COR-L47 (cell line): ENCODE measurements at places on chromosomes 6 and 20.

- DNase-seq, result no peak
Observed at GRCh38 chr6:16873698-16874097, 112.4 kb upstream of the ATXN1 start.

DNA sequence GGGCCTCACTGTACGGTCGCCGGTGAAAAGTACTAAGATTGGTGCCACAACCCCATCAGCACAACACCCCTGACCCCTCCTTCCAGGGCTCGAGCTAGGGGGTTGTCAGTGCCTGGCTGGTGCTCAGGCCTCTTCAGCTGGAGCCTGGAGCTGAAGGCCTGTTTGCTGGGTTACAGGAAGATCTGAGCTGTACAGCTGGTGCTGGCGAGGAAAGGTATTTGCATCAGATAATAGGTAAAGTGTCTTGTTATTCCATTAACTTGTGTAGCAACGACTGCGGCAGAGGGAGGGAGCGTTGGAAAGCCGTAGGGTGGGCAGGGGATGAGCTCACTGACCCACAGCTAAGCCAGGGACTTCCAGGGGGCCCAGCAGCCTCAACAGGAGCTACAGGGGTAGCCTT is 15.8 kb upstream of the SIRPA start:
- no peak for DNase-seq

DNA sequence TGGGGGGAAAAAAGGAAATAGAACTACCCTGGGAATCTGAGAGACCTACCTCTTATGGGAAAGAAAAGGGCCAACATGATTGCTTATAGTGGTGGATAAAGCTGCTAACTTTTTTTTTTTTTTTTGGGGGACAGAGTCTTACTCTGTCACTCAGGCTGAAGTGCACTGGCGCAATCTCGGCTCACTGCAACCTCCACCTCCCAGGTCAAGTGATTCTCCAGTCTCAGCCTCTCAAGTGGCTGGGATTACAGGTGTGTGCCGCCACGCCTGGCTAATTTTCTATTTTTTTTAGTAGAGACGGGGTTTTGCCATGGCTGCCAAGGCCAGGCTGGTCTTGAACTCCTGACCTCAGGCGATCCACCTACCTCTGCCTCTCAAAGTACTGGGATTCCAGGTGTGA is 39.5 kb upstream of the TBC1D22B start:
- no peak for DNase-seq

DNA sequence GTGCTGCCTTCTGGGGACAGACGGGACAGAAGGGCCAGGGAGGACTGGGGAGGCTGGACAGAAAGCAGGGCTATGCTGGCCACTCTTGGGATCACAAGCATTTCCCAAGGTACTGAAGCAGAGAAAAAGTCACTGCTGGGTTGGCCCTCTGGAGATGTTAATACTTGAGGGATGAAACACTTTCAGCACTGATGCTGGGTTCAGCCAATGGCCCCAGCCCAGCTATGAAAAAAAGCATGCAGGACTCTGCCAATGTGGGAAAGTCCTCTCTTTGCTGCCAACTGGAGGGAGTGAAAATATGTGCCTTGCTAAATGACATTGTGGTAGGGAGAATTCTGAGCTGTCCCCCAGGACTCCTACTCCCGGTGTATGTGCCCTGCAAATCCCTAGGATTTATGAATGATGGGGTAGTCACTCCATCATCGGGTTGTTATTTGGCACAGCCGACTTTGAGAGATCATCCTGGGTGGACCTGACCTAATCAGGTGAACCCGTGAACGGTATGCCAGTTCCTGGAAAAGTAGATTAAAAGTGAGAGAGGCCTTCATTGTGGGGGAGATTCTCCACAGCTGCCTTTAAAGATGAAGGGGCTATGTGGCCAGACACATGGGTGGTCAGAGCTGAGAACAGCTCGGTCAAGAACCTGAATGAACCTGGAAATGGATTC is 119.9 kb upstream of the TRAF3IP2 start:
- no peak for DNase-seq

DNA sequence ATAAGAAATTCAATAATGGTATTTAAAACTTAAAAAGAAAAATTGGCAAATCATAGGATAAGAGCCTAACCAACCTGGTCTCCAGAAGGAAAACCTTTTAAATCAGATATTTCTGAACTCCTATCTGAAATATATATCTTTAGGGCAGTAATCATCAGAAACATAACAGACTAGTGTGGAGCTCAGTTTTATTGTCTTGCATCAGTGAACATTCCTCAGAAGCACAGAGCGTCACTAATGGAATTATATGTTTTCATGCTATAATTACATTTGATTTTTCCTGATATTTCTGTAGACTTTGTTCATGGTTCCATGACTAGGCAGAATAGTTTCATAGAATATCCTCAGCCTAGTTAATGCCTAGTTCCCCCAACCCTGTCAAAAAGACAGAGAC is 262.2 kb downstream of the EYA4 start:
- no peak for DNase-seq

DNA sequence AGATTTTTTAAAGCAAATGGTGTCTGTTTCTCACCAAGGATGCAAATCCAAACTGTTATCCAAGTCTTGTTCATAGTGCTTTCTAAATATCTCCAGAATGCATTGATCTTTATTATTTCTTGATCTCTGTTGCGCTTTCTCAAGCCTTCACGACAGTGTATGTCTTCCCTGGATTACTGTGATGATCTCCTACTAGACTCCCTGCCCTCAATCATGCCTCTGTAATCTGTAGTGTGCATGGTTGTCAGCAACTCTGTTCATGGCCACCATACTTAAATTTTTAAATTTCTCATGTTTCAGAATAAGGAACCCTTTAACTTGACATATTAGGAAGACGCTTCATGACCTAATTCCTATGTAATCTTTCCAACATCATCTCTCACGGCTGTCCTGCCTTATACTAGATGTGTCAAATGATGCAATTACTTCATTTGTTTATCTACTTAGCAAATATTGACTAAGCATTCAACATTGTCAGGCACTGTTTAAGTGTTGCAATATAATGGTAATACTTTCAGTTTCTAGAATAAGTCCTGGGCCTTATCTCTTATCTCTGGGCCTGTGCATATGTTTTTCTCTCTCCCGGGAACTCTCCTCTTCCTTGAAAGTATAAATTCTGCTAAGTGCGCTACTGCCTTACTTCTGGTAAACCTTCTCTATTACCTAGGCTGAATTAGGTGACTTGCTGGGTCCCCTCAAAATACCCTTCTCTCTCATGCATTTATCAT is 25.6 kb upstream of the AHI1 start:
- DNase-seq, result no peak

- DNase-seq, result no peak
Observed at GRCh38 chr6:95120984-95121383, 456.4 kb upstream of the MANEA start.

DNA sequence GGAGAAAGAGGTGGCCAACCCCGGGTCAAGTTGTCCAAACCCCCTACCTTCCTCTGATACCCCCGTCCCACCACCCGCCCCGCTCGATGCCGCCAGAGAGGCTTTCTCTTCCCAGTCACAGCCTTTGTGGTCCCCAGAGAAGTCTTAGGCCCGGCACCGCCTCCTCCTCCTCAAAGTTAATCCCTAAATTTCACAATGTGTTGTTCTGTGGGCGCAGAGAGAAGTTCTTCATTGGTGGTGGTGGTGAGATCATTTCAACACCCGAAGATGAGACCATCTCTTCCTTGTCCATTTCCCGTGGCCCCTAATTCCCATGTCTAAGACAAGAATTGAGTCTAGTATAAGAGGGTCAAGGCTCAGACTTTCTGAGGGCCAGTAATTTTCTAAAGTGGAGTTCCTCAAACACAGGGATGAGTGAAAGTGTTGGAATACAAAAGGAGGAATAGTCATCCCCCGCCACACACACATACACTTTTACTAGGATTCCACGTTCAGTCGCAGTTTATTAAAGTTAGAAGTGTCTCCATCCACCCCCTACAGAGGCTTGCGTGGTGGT is 10.4 kb downstream of the TRIM31 start:
- no peak for DNase-seq

- DNase-seq, result no peak
Observed at GRCh38 chr6:166619912-166620311, 7.1 kb downstream of the RPS6KA2 start.

GRCh38 chr20:1720845-1721475 is 63.4 kb upstream of the SIRPG start:
- DNase-seq, result no peak

DNA sequence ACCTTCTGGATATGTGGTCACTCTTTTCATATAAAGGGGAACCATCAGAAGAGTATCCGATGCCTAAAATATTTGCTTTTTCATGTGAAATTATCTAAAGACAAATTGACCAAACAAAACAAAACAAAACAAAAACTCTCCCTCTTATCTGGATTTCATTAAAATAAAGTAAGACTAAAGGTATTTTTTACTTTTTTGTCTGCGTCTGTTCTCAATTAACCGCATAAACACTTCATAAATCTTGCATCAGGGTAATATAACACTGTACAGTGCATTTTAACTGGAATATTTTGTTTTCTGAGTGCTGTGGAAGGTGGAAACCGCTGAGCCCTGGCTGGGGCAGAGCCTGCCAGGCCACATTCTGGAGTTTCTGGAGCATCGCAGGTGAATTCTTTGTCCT is 234.1 kb upstream of the ZFP64 start:
- DNase-seq, result no peak

DNA sequence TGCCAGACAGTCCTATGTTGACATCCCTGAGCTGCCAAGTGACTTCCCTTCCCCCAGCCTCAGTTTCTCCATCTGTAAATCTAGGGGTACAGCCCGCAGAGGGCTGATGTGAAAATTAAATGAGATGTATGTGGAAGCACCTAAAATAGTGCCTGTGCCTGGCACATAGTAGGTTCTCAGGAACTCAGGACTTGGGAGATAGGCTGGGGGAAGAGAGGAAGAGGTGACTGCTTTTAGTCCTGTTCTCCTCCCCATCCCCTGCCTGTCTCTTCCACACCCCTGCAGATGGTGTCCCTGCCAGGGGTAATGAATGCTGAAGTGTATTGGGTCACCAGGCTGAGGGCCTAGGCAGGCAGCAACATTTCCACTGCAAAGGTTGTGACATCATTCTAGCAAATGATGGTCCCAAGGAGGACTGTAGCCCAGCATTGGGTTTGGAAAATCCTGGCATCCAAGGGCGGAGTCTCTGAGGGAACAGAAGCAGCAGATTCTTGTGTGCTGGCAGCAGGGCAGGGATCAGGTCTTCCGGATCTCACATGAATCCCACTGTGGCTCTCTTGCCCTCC is 1.8 kb downstream of the SNPH start:
- DNase-seq, result no peak

DNA sequence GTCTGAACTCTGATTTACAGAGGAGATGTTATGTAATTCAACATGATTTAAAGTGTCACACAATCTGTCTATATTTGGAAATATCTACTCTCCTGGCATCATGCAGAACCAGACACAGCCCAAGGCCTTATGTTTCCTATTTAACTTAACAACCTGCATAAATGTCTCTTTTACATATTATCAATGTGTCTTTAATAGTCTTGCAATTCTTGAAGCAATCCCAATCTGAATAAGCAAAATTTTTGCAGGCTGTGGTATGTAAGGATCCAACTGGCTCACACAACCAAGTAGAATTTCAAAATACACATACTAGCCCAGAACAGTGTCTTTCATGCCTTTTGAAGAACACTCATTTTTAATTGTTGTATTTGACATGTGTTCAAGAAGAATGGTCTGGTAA is 443.2 kb downstream of the MAFB start:
- no peak for DNase-seq

GRCh38 chr6:42340511-42340910 is 111.2 kb downstream of the TRERF1 start:
- no peak for DNase-seq

GRCh38 chr20:2759603-2760296 is 40.7 kb downstream of the CPXM1 start:
- no peak for DNase-seq

DNA sequence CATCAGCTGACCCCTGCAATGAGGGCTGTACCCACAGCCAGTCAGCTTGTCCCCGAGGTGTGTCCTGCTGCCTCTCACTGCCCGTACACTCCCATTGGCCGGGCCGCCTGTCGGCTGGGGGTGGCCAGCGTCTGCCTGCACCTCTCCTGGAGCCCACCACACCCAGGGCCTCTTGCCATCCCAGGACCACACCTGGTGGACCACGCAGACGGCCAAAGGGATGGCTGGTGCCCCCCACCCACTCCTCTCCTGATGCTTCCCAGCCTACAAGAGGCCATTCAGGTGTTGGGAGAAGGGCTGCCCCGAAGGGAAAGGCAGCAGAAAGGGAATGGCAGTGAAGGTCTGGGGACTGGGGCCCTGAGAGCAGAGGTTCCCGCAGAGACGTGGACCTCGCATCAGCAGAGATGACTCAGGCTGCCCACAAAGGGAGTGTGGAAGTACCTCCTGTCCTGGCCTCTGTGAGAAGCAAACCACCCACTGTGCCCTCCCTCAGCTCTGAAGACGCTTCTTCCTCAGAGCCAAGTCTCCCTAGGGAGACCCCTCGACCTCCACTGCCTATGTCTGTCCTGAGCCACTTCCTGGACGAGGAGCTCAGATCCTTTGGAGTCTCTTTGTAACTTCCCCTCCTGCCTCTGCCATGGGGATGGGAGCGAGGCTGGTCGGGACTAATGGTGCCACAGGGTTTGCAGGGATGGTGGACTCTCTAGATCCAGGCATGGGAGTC is 60.9 kb downstream of the PYGB start:
- DNase-seq, result no peak

DNA sequence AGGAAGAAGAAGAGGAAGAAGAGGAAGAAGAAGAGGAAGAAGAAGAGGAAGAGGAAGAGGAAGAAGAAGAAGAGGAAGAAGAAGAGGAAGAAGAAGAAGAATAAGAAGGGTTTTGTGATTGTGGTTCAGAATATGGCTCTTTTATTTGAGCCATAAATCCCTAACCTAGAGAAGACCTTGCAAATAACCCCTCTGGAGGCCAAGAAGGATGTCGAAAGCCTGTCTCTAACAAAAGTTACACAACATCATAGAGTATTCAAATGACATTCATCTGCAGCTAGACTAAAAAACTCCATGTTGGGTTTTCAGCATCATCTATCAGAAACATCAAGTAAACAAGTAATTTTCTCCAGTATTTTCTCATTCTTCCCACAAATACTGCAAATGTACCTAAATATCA is 100.9 kb downstream of the RNASET2 start:
- no peak for DNase-seq
